ENCODE measurements at places on chromosomes 2 and 18. TPM values are rescaled to one million over a fixed set of nuclear protein-coding genes. Genes with fewer than 3 reads are reported as not detected.

- peak overlapping the region; percentile 100 for H3K4me3 ChIP-seq
- no peaks in the 10 kb centered on the region for H3K36me3 ChIP-seq
- H3K27ac ChIP-seq: peak overlapping the region; percentile 99
These were observed 605 bp downstream of the REV1 start for GRCh38 chr2:99489063-99489760.

DNA sequence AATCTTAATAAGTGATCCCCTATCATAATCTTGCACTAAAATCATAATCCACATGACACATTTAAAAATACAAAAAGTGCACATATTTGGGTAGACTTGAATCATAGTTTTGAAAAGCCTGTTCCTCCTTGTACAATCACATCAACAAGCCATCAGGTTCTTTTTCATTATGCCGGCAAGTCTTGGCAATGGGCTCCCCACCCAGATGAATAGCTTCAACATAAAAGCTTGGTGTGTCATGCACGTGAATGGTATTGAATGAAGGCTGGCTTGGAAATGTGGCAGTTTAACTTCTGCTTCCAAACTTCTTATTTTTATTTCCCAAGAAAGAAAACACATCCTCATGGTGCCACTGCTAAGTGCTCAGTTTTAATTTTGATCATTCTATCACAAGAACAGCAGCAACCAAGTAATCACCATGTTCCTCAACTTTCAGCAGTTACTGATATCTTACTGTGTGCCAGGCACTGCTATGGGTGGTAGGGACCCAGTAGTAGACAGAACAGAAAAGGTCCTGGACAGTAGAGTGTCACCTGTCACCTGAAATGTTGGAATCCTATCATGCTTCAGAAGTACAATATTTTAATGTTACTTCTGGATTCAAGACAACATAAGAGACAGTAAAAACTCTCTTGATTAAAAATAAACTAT lies 89.9 kb downstream of the AP1S3 start:
- DNase-seq: no peak
- no peaks in the 10 kb centered on the region for H3K36me3 ChIP-seq
- no peaks in the 10 kb centered on the region for H3K4me1 ChIP-seq
- H3K27ac ChIP-seq: no peak overlapping the region

The NTSR2 gene
- total RNA-seq: not detected

- no peak overlapping the region for H3K4me3 ChIP-seq
- no peak for DNase-seq
- H3K36me3 ChIP-seq: no peaks in the 10 kb centered on the region
- H3K4me1 ChIP-seq: no peaks in the 10 kb centered on the region
These were observed 88.9 kb downstream of the TTN start for GRCh38 chr2:178718283-178718682.

- peak overlapping the region; percentile 94 for H3K27ac ChIP-seq
- H3K27me3 ChIP-seq: no peaks in the 10 kb centered on the region
- H3K4me1 ChIP-seq: no peaks in the 10 kb centered on the region
- peaks cover 12% of the 10 kb centered on the region for H3K36me3 ChIP-seq
- DNase-seq: peak; percentile 19
These were observed 874 bp downstream of the NDUFAF7 start for GRCh38 chr2:37232131-37232933.

DNA sequence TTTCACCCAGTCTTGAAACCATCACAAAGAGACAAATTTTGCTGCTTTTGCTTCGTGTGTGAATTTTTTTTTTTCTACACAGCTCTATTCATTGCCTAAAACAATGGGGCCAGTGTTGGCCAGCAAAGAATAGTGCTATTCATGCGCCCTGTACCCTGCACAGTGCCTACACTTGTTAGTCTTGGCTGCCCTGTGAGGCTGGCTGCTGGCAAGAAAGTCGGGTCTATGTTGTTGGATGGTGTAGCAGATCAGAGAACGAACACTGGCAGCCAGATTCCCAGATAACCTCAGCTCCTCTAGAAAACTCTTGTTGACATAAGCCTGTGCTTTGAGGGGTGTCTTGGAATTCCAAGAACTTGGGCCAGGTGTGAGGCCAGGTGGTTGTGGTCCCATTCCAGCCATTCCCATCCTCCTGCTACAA lies 455.7 kb upstream of the TCF4 start:
- H3K36me3 ChIP-seq: no peaks in the 10 kb centered on the region
- H3K4me3 ChIP-seq: no peak overlapping the region
- H3K27ac ChIP-seq: no peak overlapping the region
- no peaks in the 10 kb centered on the region for H3K4me1 ChIP-seq
- no peaks in the 10 kb centered on the region for H3K27me3 ChIP-seq
- DNase-seq: no peak

The CNOT9 gene
- 14.6 TPM for total RNA-seq

GRCh38 chr2:231683292-231684235 lies 24.8 kb upstream of the PTMA start:
- H3K4me3 ChIP-seq: no peak overlapping the region
- H3K27ac ChIP-seq: no peak overlapping the region
- H3K27me3 ChIP-seq: no peaks in the 10 kb centered on the region
- no peak for DNase-seq

GRCh38 chr2:160940271-160940670 lies 220.0 kb upstream of the TANK start:
- H3K4me1 ChIP-seq: peaks cover 7% of the 10 kb centered on the region
- H3K27ac ChIP-seq: no peak overlapping the region
- no peaks in the 10 kb centered on the region for H3K27me3 ChIP-seq
- no peak for DNase-seq
- H3K4me3 ChIP-seq: no peak overlapping the region

GRCh38 chr18:11154368-11154989 lies 5.1 kb upstream of the PIEZO2 start:
- peaks cover 10% of the 10 kb centered on the region for H3K27me3 ChIP-seq
- H3K4me3 ChIP-seq: no peak overlapping the region
- no peaks in the 10 kb centered on the region for H3K36me3 ChIP-seq
- DNase-seq: no peak

DNA sequence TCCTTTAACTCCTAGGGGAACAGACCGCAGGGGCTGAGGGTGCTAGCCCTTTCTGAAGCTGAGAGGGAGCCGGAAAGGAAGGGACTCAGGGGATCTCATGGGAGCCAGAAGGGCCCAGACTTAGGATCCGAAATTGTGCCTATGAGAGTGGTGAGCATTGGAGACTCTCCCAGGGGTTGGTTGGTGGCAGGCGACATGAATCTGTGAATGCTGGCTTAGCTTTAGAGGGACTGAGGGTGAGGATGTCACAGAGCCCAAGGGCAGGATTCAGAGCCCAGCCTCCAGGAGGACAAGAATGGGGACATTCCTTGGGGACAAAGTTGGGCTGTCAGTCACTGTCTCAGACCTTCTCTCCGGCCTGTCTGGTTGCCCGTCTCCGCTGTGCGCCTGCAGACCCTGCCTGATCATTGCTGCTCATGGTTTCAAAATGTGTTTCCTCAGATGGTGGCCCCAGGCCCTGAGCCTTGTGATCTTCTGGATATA lies 17.5 kb downstream of the GNLY start:
- no peaks in the 10 kb centered on the region for H3K36me3 ChIP-seq
- no peak overlapping the region for H3K4me3 ChIP-seq
- peak overlapping the region; percentile 73 for H3K27ac ChIP-seq
- no peaks in the 10 kb centered on the region for H3K27me3 ChIP-seq

The SCN7A gene
- 20.7 TPM for total RNA-seq

The LAMA3 gene
- 17.5 TPM for total RNA-seq

The TCF4 gene
- 51.1 TPM for total RNA-seq

DNA sequence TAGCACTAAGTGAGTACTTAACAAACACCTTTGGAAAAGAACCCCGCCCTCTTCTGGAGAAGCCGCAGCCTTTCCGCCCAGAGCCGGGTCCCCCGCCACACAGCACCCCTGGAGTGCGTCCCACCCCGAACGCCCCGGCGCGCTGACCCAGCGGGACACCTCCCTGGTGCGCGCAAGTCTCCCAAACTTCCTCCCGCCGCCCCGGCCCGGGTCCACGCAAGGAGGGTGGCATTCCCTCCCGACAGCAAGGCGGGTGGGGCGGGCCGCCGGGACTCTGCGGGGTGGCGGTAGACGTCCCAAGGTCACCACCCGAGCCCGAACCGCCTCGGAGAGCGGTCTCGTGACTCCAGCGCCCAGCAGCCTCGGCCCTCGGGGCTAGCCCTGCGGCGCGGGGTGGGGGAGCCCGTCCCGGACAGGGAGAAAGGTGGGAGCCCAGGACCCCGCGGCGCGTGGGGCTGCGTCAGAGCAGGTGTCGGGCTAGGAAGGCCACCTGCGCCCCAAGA lies 598 bp downstream of the CCDC93 start:
- peak; percentile 68 for DNase-seq
- H3K4me3 ChIP-seq: peak overlapping the region; percentile 94
- H3K27ac ChIP-seq: peak overlapping the region; percentile 88
- no peaks in the 10 kb centered on the region for H3K27me3 ChIP-seq

DNA sequence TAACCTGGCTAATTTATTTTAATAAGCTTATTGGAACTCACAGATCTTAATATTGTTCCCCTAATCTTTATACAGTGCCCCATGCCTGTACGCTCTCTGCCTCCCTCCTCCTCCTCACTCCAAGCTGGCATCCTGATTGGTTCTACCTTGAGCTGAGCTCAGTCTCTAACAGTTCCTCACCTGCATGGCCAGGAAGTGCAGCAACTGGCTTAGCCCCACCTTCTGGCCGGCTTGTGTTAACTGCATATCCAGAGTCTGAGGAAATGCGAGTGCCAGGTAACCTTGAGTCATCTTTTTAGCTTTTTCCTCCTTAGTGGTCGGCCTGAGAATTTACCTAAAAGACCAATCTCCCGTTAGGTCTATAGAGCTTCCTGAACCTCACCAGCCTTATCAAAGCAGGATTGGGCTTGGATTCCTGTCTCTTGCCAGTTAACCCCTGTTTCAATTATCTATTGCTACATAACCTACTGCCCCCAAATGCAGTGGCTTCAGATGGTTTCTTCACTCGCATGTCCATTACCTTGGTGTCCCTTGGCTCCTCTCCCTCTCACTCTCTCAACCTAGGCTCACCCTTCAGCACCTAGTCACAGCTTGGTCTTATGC lies 89.5 kb upstream of the STK39 start:
- H3K4me1 ChIP-seq: peaks cover 12% of the 10 kb centered on the region
- H3K27ac ChIP-seq: no peak overlapping the region
- no peaks in the 10 kb centered on the region for H3K36me3 ChIP-seq
- peak; percentile 78 for DNase-seq
- no peak overlapping the region for H3K4me3 ChIP-seq
- no peaks in the 10 kb centered on the region for H3K27me3 ChIP-seq

The DNER gene
- total RNA-seq: 3.0 TPM

DNA sequence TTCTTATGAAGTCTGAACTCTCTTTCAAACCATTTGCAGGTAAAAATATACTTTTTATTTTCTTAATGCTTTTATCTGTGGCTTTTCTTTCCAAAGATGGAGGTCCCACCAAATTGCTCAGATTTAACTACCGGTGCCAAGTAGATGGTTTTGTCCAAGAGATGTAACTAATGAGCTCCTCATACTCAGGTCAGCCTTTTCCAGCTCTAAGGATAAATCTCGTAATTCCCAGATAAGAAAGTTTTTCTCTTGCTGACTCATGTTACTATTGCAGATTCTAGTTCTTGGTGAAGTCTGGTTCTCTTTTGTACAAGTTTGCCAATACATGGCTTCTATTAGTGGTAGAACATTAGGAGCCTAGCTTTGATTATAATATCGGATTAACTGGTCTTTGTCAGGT lies 550.8 kb upstream of the ZNF804A start:
- no peaks in the 10 kb centered on the region for H3K27me3 ChIP-seq
- H3K4me3 ChIP-seq: no peak overlapping the region
- H3K4me1 ChIP-seq: no peaks in the 10 kb centered on the region

The CD8B2 gene
- total RNA-seq: not detected

The NUP35 gene
- total RNA-seq: 7.5 TPM

The C2orf80 gene
- total RNA-seq: not detected

GRCh38 chr18:44731530-44732237 lies 51.0 kb downstream of the SETBP1 start:
- H3K27ac ChIP-seq: peak overlapping the region; percentile 68
- no peak for DNase-seq
- no peak overlapping the region for H3K4me3 ChIP-seq
- no peaks in the 10 kb centered on the region for H3K36me3 ChIP-seq
- peaks cover 35% of the 10 kb centered on the region for H3K4me1 ChIP-seq
- no peaks in the 10 kb centered on the region for H3K27me3 ChIP-seq

The TXNDC2 gene
- not detected for total RNA-seq

DNA sequence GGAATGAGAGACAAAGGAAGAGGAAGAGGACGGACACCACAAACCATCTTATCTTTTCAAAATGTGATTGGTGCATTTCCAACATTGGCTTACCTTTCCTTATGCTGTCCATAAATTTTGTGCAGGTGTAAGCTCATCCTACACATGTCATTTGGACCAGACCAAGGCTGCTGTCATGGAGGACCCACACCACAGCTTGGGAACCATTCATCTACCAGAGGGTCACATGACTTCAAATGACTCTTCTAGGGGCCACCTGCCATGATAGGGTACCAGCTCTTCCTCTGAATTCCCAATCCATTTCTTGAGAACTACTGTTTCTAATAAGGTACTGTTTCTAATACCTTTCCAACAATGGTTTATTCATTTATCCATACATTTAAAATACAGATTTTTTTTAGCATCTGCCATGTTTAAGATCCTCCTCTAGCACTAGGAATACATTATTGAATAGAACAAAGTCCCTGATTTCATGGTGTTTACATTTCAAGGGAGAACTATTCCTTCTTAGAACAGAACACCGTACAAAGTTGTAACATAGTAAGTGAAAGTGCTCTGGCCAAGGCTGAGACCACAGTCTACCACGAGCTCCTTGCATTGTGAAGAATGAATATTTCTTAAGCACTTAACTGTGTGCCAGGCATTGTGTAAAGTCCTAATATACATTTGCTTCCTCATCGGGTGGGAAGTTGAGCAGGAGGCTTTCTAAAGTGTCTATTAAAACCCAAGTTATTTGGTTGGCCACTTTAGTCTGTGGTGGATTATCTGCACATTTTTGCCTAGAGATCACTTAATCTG lies 246.1 kb upstream of the FN1 start:
- no peaks in the 10 kb centered on the region for H3K36me3 ChIP-seq

- H3K27ac ChIP-seq: no peak overlapping the region
- no peak for DNase-seq
- peaks cover 14% of the 10 kb centered on the region for H3K27me3 ChIP-seq
- H3K36me3 ChIP-seq: no peaks in the 10 kb centered on the region
These were observed 217.9 kb downstream of the VAPA start for GRCh38 chr18:10131460-10132395.

The PARD3B gene
- 43.0 TPM for total RNA-seq

The TNFRSF11A gene
- 29.5 TPM for total RNA-seq
